K562 (cell line): ENCODE measurements at places on chromosomes 7 and 10. TPM values are rescaled to one million over a fixed set of nuclear protein-coding genes. Genes with fewer than 3 reads are reported as not detected.

- DNase-seq, result no peak
These were observed 33.5 kb downstream of the FAM204A start for GRCh38 chr10:118308664-118309063.

SRGN gene
- 173 and 193 TPM in 2 replicates for total RNA-seq

DNA sequence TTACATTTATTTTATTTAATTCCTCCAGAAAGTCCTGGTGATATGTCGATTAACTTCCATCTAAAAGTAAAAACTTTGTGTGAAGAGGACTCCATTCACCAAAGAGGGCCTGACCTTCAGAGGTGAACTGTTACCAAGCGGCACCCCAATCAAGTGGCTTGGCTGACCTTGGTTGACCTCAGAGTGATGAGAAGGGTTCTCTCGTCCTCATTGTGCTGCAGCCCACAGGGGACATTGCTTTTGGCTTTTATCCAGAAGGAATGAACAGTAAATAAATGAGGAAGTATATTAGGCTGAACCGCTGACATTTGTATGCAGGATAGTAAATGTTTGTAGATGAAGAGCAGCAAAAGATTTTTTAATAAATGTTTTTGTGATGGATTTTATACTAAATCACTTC is 172.4 kb upstream of the MKI67 start:
- no peak for DNase-seq

EPHB4 gene
- 81.5 and 82.1 TPM in 2 replicates for total RNA-seq

MMP21 gene
- total RNA-seq, result not detected in 2 replicates

GRCh38 chr7:77409739-77410547 is 6.2 kb downstream of the GSAP start:
- DNase-seq, result no peak

AGR2 gene
- 0.66 and 0.98 TPM in 2 replicates for total RNA-seq

DNA sequence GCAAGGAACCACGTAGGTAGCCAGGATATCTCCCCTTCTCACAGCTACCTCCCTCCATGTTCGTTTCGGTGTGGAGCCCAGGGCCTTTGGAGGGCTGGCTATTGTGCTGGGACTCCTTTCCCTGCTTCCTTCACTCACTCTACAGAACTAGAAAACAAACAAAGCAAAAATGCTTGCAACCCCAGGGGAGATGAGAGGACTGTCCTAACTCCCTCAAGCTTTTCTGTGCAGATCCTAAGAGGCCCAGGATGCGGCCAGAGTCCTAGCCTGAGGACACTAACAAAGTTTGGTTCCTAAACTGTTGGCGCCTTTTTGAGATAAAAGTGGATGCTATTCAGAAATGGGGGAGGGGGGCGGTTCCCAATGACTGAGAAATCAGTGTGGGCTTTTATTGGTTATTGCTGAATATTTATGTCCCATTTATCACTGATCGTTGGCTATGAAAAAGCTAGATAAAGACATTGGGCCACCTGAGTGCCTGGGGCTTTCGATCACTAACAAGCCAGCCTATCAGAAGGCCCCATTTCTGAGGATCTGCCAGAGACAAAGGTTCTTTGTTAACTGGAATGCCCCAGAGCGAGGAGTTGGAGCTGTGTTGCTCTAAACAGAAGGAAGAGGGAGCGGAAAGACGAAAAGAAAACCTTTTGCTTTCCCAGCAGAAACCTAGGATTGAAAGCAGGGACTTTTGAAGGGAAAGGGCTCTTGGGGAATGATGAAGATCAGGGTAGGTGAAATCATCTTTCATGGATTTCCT is 95.2 kb upstream of the EGR2 start:
- DNase-seq, result no peak

WNT8B gene
- not detected in 2 replicates for total RNA-seq

CABCOCO1 gene
- not detected in 2 replicates for total RNA-seq

DNA sequence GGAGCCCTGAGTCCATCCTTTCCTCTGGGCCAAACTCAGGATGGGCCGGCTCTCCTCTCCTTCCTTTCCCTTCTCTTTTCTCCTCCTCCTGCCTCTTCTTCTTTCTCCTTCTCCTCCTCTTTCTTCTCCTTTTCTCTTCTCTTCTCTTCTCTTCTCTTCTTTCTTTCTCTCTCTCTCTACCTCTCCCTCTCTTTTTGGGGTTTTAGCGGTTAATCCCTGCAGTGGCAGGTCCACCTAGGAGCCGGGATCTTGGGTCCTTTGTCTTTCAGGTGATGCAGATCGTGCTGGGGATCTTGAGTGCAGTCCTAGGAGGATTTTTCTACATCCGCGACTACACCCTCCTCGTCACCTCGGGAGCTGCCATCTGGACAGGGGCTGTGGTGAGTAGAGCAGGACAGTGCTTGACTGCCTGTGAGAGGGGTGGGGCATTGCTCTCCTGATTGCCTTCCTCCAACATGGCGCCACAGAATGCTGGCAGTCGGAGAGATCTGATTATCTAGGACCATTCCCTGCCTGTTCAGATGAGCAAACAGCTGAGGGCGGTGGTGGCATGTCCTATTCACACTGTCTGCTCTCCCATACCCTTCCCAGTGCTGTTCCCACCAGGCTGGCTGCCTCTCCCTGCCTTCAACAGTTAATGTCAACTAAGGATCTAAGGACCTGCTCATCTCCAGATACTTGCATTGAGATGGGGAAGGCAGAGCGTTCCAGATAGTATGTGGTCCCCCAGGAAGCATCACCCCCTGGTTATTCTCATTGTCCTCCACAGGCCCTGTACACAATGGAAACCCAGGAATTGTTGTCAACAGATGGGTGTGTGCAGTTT is 1.6 kb downstream of the TMEM176A start:
- no peak for DNase-seq

DNA sequence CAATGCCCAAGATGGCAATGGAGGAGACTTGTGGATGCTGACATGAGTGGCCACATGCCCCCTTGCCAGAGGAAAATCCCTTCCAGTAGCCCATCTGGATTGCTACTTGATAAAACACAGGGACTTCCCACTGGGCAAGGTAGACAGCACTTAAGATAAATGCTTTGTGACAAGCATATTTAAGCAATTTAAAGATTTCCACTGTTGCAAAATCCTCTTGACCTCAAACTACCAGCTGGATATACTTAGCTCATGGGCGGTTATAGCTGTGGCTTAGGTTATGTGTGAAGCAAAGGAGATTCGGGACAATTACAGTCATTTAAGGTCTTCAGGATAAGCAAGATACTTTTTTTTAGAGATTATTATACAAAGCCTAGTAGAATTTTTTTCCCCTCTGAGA is 238.1 kb downstream of the BMPER start:
- no peak for DNase-seq

CYP26C1 gene
- total RNA-seq, result 0.07 and 0.16 TPM in 2 replicates

HTR5A gene
- not detected in 2 replicates for total RNA-seq

- DNase-seq, result no peak
These were observed 1.2 kb downstream of the NACAD start for GRCh38 chr7:45087301-45088145.

RHOBTB1 gene
- total RNA-seq, result 8.2 and 8.5 TPM in 2 replicates

- DNase-seq, result no peak
These were observed 515.7 kb downstream of the RPS24 start for GRCh38 chr10:78549140-78549935.

- no peak for DNase-seq
These were observed 265.1 kb upstream of the KLF14 start for GRCh38 chr7:130998993-130999602.

RPEL1 gene
- total RNA-seq, result 0.07 and 0.09 TPM in 2 replicates

KNDC1 gene
- 0.11 TPM in 1 of 2 replicates, not detected in the other for total RNA-seq

SAMD9L gene
- total RNA-seq, result 0.44 and 0.45 TPM in 2 replicates

GRCh38 chr7:43443381-43443780 is 139.5 kb upstream of the STK17A start:
- no peak for DNase-seq

- no peak for DNase-seq
These were observed 21.4 kb upstream of the RAPGEF5 start for GRCh38 chr7:22378199-22378980.

DNA sequence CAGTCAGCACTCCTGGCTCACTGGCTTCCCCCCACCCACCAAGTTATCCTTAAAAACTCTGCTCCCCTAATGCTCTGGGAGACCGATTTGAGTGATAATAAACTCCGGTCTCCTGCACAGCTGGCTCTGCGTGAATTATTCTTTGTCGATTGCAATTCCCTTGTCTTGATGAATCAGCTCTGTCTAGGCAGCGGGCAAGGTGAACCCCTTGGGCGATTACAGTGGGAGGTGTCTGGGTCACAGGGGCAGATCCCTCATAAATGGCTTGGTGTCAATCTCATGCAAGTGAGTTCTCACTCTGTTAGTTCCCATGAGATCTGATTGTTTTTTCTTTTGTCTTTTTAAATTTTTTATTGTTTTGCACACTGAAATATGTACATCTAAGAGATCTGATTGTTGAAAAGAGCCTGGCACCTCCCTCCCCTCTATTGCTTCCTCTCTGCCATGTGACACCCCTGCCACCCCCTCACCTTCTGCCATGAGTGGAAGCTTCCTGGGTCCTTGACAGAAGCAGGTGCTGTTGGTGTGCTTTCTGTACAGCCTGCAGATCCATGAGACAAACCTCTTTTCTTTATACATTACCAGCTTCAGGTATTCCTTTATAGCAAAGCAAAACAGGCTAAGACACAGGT is 20.5 kb downstream of the OTUD1 start:
- DNase-seq, result no peak

GNAT3 gene
- total RNA-seq, result not detected in 2 replicates

DNA sequence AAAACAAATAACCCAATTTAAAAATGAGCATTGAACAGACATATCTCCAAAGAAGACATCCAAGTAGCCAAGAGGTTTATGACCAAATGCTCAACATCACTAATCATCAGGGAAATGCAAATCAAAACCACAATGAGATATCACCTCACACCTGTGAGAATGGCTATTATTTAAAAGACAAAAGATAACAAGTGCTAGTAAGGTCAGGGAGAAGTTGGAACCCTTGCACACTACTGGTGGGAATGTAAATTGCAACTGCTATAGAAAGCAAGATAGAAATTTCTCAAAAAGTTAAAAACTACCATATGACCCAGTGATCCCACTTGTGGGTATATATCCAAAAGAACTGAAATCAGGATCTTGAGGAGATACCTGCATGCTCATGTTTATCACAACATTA is 49.5 kb downstream of the SGMS1 start:
- peak; percentile 58 for DNase-seq

SPAM1 gene
- total RNA-seq, result not detected in 2 replicates

NUTM2E gene
- 0.09 and 0.20 TPM in 2 replicates for total RNA-seq

DNTT gene
- total RNA-seq, result not detected in 2 replicates

GRCh38 chr10:114284346-114285071 is 45.5 kb downstream of the VWA2 start:
- DNase-seq, result no peak

DNA sequence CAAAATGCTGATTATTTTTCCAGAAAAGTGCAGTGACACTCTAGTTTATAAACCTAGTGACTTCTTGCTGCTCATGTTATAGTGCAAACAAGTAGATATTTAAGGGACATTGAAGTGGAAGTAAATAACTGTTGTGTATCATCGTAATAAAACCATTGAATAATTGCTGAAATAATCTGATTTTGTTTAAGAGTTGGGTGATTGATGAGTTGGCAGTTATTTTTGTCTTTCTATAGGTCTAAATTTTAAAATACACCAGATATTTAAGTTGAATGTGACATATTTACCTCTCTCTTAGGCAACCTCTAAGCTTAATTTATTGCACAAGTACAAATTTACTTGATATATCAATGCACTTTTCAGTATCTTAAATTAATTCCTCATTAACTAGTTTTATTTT is 192.9 kb downstream of the TSPAN12 start:
- no peak for DNase-seq

DNA sequence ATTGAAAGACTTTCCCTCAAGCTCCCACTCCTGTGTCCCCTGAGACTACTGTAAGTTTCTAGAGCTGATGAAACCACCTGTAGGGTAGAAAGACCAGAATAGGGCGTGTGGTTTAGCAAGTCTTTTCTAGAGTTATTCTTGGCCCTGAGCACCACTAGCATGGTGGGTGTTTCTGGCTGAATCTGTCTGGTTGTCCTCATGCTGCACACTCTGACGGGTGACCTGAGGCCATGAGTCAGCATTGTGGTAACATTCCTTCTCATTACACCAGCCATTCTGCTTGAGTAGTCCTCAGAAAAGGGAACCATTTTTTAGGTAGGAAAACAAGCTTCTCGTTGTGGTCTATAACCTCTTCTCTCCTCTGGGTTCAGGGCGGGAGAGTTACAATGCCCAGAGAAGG is 250.3 kb downstream of the SNX13 start:
- no peak for DNase-seq

GRCh38 chr10:124486635-124487034 is 25.0 kb downstream of the LHPP start:
- DNase-seq, result peak; percentile 85
